ENCODE measurements at places on chromosomes 5 and 9.
A peak's percentile ranks its signal among the peaks of the same experiment; 100 is the strongest.

GRCh38 chr5:17156463-17156862 is 61.0 kb upstream of the BASP1 start:
- no peak for DNase-seq

- DNase-seq = no peak
Measured at GRCh38 chr9:28956116-28956880, 1383.0 kb upstream of the C9orf72 start.

GRCh38 chr5:44952376-44952775 is 143.6 kb downstream of the MRPS30 start:
- no peak for DNase-seq

GRCh38 chr5:76472335-76473008 is 69.4 kb downstream of the IQGAP2 start:
- DNase-seq = peak; percentile 13

- no peak for DNase-seq
Measured at GRCh38 chr5:92525131-92525530, 1055.9 kb downstream of the NR2F1-AS1 start.

GRCh38 chr5:127506616-127507015 is 10.8 kb upstream of the PRRC1 start:
- no peak for DNase-seq

GRCh38 chr5:40268088-40268487 is 411.6 kb upstream of the PTGER4 start:
- no peak for DNase-seq

- DNase-seq = no peak
Measured at GRCh38 chr9:122056484-122056883, 36.6 kb downstream of the TTLL11 start.

DNA sequence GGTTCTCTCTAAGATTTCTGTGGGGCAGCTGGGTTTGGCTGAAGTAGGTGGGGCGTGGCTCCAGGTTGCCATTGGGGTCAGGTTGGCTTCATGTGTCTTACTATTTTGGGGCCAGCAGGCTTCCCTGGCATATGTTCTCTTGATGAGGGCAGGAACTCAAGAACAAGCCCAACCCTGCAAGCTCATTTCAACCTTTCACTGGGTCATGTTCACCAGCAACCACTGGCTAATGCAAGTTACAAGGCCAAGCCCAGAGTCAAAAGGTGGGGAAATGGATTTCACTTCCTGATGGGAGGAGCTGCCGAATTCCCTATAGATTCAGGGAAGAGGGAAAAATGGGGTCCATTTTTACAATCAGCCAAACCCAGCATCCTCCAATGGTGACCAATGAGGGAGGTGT is 34.0 kb upstream of the HAND1 start:
- no peak for DNase-seq

DNA sequence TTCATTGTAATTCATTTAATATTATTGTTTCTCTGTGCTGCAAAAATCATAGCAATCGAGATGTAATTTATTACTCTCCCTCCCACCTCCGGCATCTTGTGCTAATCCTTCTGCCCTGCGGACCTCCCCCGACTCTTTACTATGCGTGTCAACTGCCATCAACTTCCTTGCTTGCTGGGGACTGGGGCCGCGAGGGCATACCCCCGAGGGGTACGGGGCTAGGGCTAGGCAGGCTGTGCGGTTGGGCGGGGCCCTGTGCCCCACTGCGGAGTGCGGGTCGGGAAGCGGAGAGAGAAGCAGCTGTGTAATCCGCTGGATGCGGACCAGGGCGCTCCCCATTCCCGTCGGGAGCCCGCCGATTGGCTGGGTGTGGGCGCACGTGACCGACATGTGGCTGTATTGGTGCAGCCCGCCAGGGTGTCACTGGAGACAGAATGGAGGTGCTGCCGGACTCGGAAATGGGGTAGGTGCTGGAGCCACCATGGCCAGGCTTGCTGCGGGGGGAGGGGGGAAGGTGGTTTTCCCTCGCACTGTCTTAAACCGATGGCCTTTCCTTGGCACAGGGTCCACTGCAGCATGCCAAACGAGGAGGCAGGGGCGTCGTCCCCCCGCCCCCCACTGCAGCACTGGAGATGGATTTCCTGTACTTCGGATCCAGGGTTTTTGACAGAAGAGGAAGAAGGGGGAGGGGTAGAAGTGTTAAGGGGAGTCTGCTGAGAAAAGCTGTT is at the start of gene APC:
APC (plus strand) TSS at position 423 of the 728 bp plus-strand sequence. CDS start 17,006 bp downstream, outside the sequence.
- DNase-seq = peak; percentile 85

GRCh38 chr5:86885489-86886230 is 267.9 kb downstream of the COX7C start:
- DNase-seq = no peak

DNA sequence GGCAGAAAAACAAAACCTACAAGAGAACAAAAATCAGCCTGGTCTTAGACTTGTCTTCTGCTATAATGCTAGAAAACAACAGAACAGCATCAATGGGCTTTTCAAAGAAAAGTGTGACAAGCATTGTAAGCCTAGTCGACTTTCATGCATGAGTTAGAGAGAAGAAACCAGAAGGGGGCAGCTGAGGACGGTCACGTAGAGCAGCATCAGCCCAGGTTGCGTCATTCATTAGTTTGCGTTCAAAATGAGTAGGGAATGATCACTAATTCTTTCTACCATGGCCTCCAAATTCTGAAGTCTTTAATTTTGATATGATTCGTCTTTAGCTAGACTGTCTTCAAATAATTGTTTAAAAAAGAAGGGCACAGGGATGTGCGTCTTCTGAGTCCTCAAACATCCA is 4.7 kb upstream of the ISCA1 start:
- DNase-seq = no peak

- no peak for DNase-seq
Measured at GRCh38 chr5:91343916-91344315, 39.2 kb downstream of the ARRDC3 start.

GRCh38 chr9:108546215-108546614 is 309.6 kb downstream of the ACTL7B start:
- no peak for DNase-seq

- no peak for DNase-seq
Measured at GRCh38 chr9:114285166-114285867, 37.6 kb upstream of the ORM1 start.

DNA sequence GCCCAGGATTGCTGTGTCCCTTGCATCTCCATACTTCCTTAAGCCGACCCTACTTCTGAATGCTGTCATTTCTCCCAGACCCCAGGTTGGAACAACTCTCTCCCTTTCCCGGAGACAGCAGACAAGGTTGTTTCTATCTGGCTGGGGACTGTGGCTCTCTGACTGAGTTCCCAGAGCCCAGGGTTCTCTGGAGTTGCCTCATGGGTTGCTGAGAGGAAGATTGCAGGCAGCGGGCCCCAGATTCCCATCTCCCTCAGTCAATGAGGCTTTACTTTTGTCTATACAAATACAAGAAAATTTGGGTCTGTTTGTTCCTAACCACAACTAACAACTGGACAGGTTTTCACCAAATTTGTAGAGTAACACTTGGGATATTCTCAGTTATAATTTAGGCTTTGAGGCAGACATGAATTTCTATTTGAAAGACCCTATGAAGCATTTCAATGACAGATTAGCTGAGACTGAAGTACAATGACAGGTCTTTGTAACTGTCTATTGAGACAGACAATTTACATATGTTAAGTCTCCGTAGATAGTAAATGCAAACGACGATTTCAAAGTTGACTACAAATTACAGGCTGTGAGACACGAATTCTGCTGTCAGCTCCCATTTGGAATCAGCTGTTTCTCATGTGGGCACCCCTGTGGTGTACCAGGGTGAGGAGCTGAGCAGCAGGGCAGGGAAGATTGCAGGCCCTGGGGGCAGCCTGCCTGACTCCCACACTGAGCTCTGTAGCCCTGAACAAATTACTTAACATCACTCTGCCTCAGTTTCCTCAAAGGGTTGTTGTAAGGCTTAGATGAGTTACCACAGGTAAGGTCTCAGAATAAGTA is 107.5 kb downstream of the ATP10B start:
- no peak for DNase-seq

GRCh38 chr9:127803507-127804352 is 1.0 kb downstream of the FPGS start:
- DNase-seq = peak; percentile 44

DNA sequence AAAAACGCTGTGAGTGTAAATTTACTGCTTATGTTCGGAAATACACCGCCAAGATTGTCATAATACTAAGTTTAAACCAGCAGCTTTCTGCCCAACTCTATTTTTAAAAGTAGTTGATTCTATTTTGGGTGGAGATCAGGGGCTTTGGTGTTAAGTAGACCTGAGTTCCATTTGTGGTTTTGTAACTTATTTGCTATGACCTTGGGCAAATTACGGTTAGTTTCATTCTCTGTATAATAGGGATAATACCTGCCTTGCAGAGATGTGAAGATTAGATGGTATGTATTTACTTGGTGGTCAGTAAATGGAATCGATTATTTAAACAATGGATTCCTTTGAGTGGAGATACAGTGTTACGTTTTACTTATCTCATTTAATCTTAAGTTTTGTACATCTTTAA is 1.6 kb downstream of the RAD23B start:
- no peak for DNase-seq

GRCh38 chr5:76081811-76082771 is 1.1 kb upstream of the SV2C start:
- DNase-seq = peak; percentile 7

DNA sequence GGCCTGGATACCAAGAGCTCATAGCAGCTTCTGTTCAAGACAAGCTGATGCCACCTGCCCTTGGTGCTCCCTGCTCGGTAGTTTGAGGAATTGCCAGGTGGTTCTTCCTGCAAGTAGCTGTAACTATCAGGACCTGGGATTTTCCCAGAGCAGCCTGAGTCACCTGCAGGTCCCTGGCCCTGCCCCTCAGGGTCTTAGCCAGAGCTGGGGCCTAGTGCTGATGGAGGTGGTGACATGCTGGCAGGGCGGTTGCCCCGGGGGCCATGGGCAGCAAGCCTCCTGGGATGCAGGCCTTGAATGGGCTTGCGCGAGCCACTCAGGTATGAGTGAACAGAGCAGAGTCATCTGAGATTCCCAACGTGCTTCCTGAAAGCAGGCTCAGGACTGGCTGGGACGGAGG is 262.3 kb downstream of the HSPA4 start:
- no peak for DNase-seq

DNA sequence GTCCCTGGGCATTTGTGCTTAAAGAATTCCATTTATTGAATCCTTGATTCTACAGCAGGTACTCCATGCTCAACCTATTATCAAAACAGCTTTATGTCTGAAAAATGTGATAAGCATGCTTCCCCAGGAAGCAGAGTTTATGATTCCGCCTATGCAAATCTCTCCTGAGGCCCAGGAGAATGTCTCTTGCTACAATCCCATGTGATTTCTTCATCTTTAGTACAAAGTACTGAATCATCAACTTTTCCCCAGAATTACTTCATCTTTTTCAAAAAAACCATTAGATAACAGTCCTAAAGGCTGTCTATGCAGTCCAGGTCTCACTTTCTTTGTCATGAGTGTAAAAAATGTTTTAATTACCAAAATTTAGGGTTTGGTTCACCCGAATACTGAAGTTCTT is 130.2 kb upstream of the ADAMTSL1 start:
- no peak for DNase-seq
